Central memory CD8-positive, alpha-beta T cell (primary cell): ENCODE measurements at places on chromosomes 3 and 15.

- no peak for DNase-seq
Measured at GRCh38 chr3:153219146-153219545, 57.1 kb downstream of the RAP2B start.

GRCh38 chr3:172241405-172241804, 202.0 kb downstream of the FNDC3B start:
- no peak for DNase-seq

- DNase-seq = peak; percentile 38
Measured at GRCh38 chr15:74384881-74385643, 17.6 kb upstream of the CYP11A1 start.

- no peak for DNase-seq
Measured at GRCh38 chr3:79885407-79885806, 117.6 kb upstream of the ROBO1 start.

DNA sequence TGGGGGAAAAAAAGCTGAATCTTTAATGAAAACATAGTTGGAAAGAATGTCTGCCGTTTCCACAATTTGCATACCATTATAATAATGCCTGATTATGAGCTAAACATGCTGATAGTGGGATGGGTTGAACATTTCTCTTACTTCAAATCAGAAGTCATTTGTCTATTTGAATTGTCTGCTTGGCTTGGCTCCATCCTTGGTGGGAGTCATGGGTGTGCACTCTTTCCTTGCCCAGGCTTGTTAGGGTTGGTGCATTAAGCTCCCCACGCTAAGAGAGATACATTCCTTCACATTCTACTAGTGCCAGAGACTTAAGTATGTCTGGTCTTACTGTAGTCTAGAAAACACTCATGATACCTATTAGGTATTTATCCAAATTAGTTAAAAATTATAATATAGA, 121.4 kb upstream of the RARB start:
- no peak for DNase-seq

- no peak for DNase-seq
Measured at GRCh38 chr3:193906849-193907410, 229.0 kb upstream of the HES1 start.

DNA sequence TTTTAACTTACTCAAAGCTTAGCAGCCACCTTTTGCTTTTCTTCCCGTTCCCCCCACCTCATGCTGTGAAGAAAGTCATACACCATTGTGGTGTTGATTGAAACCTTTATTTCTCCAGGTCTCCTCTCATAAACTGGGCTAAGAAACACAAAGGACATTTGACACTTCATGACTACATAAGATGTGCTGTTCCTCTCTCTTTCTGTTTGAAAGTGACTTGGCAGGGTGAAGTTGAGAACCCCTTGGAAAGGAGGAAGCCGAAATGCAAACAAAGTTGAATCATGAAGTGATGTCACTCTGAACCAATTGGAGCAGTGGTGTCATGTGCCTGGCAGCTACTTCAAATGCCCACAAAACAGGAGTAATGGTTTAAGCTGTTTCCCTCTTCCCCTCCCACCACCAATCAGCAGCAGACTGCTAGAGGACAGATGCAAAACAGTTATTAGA, 174.7 kb downstream of the IGF1R start:
- DNase-seq = no peak

GRCh38 chr3:56788521-56788920, 13.2 kb downstream of the ARHGEF3 start:
- no peak for DNase-seq

DNA sequence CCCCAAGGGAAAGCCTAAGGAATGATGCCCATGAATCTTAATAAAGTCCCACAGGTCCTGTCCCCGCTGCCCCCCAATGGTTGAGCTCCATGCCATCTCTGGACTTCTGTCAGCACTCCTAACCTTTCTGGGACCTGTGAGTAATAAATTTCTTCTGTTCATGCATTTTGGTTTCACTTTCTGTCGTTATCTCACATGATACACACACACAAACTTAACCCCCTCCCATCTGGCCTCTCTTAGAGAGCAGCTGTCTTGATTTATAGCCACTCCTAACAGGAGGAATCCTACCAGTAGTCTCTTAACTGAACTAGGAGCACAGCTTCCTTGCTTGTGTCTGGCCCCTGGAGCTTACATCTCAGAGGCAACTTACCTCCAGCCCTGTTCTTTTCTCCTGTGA, 82.7 kb upstream of the SELENOK start:
- DNase-seq = no peak

GRCh38 chr3:27681249-27681748, 40.8 kb downstream of the EOMES start:
- DNase-seq = peak; percentile 21

GRCh38 chr3:193080821-193081365, 160.1 kb upstream of the PLAAT1 start:
- no peak for DNase-seq

GRCh38 chr3:98793971-98794370, 30.8 kb downstream of the ST3GAL6 start:
- no peak for DNase-seq

DNA sequence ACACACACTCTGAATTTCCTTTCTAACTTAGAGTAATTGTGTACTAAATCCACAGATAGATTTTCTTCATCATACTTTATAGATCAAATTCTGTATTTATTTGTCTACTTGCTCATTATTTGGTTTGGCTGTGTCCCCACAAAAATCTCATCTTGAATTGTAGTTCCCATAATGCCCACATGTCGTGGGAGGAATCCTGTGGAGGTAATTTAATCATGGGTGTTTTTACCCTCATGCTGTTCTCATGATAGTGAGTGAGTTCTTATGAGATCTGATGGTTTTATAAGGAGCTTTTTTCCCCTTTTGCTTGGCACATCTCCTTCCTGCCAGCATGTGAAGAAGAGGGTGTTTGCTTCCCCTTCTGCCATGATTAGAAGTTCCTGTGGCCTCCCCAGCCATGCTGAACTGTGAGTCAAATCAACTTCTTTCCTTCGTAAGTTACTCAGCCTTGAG, 198.3 kb upstream of the TGFBR2 start:
- no peak for DNase-seq

GRCh38 chr3:61657689-61658088, 96.3 kb downstream of the PTPRG start:
- no peak for DNase-seq

- DNase-seq = no peak
Measured at GRCh38 chr15:56758770-56759449, 25.6 kb upstream of the ZNF280D start.

DNA sequence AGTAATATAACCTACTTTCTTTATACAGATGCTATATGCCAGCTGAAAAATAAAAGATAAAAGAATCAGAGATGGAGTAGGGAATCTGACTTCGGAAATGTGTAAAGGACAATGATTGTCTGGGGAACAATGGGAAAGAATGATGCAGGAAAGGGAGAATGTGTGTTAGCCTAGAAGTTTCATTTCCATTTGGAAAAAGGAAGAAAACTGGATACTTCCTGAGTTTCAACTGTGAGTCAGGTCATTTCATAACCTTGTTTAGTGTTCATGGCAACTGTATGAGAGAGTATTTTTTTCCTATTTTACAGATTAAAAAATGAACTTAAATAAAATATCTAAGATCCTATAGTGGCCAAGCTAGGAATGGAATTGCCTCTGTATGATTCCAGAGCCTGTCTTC, 261.3 kb upstream of the NECTIN3 start:
- DNase-seq = no peak

DNA sequence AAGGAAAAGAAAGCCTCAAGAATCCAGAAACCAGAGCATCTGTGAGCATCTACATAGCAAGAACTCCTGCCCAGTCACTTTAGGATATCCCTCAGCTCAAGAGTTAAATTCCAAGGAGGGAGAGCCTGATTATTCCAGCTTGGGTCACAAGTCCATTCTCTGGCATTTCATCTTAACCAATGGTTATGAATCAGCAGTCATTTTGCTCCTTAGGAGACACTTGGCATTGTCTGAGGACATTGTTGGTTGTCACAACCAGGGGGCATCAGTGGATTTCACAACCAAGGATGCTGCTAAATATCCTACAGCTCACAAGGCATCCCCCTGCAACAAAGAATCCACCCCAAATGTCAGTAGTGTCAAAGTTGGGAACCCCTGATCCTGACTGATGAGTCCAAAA, 51.0 kb upstream of the LMCD1 start:
- no peak for DNase-seq

- DNase-seq = no peak
Measured at GRCh38 chr3:194689493-194689944, 3.8 kb downstream of the FAM43A start.

DNA sequence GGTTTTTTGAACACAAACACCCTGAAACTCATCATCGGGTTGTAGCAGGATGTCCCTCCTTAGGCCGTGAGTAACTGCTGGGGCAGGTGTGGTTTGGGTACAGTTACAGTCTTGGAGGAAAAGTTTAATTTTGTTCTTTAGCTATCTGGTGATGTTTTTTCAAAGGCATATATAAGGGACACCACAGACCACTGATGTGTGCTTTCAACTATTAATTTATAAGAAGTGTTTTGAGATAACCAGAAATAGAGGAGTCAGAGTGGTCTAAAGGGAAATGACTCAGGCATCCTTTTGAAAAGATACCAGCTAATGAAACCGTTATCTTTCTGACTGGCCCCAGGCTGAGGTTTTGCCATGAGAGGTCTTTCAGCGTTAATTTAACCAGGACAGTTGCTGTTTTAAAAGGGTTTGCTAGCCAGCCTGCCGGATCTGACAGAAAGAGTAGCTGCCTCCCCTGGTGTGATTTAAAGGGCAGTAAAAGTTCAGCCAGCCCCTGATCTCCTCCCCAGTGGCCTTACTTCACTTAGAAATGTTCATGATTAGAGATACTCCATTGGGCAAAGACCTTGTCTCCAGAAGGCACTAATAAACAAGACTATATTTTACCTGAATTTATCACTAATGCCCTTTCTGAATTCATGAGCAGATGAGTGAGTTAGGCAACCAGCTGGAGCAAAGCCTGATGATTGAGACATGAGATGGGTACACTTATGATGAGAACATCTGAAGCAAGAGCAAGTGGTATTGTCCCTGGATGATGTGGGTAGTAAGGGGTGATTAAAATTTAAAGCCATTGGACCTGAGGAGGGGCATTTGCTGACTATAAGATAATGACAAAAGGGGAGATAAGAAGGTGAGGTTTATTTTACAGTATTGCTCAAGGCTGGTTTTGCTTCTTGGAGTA, 482.5 kb upstream of the TBL1XR1 start:
- no peak for DNase-seq

GRCh38 chr15:96264351-96264798, 66.1 kb upstream of the NR2F2 start:
- DNase-seq = no peak

GRCh38 chr3:63911509-63911872, 692 bp downstream of the SCAANT1 start:
- DNase-seq = no peak

GRCh38 chr3:101281521-101282030, 38.8 kb downstream of the IMPG2 start:
- no peak for DNase-seq

- DNase-seq = peak; percentile 24
Measured at GRCh38 chr3:50652709-50653108, 22.0 kb upstream of the DOCK3 start.

- DNase-seq = no peak
Measured at GRCh38 chr3:53675942-53676341, 170.3 kb downstream of the CHDH start.

DNA sequence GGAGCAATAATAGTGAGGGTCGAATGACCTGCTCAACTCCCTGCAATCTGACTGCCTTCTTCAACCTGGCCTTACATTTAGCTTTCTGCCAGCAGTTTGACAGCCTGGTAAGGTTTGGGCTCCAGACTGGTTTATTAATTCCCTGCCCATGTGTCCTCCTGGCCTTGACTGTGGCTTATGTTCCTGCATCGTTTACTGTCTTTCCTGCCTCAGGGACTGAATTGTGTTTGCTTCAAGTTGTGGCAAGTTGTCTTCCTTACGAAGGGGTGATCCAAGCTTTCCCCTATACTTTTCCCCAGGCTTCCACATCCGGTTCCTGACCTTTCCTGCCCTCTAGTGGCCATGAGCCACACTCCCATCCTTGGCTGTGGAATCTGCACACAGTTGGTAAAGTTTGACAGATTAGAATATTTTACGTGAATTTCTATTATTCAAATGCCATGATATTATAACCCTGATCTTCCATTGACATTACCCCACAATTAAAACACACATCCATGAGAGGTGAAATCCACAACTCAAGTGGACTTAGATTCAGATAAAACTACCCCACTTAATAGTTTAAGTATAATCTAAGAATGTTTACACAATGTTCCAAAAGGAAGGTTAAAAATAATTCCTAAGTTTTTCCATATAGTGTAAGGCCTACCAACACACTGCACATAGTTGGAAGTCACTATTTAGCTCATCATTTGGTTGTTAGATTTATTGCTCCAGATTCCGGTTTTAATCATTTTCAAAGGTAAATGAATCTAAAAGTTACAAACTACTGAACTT, 95.7 kb downstream of the NEDD4 start:
- DNase-seq = no peak

- DNase-seq = no peak
Measured at GRCh38 chr3:67389176-67389575, 265.2 kb downstream of the SUCLG2 start.

DNA sequence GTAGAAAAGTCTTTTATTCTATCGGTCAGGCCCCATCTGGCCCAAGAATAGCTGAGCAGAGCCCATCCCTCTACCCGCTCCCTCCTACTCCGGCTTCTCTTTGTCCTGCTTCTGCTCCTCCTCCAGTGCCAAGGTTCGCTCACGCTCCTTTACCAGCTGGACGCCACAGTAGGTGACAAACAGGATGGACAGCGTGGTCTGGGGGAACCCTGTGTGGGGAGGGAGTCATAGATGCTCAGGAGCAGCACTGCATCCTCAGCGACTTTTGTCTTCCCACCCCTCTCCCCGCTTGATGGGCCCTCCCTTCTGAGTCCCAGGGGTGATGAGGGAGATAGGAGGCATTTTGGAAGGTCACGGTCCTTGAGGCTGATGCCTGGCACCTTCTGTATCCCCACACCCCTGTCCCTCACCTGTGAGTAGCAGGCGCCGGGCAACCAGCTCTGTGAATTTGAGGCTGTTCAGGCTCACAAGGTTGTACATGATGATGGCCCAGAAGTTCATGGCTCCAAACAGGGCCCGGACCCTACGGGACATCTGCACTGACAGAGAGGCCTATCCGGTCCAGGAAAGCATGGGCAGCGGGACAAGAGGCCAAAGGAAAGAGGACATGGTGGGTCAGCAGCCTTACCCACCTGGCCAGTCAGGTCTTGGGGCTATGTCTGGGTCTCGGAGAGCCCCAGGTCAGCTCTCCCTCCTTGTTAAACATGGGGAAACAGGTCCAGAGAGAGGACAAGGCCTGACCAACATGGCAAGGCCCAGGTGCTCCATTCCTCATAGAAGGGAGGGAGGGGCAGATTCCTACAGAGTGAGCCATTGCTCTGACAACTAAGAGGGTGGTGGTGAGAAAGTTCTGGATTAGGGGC, 7.6 kb downstream of the KLHL40 start:
- DNase-seq = no peak

- DNase-seq = no peak
Measured at GRCh38 chr3:17742880-17743657, 638 bp upstream of the TBC1D5 start.

GRCh38 chr3:136543385-136543784, 208.8 kb downstream of the STAG1 start:
- no peak for DNase-seq

- no peak for DNase-seq
Measured at GRCh38 chr3:109070211-109070610, 47.7 kb downstream of the MORC1 start.

GRCh38 chr3:137792626-137793271, 28.6 kb downstream of the SOX14 start:
- no peak for DNase-seq

- DNase-seq = no peak
Measured at GRCh38 chr3:66083096-66083678, 44.5 kb upstream of the MAGI1 start.
